ENCODE measurements at places on chromosomes 6 and 20.

GRCh38 chr6:34584694-34585093 is 28.6 kb upstream of the SPDEF start:
- no peak for DNase-seq

DNA sequence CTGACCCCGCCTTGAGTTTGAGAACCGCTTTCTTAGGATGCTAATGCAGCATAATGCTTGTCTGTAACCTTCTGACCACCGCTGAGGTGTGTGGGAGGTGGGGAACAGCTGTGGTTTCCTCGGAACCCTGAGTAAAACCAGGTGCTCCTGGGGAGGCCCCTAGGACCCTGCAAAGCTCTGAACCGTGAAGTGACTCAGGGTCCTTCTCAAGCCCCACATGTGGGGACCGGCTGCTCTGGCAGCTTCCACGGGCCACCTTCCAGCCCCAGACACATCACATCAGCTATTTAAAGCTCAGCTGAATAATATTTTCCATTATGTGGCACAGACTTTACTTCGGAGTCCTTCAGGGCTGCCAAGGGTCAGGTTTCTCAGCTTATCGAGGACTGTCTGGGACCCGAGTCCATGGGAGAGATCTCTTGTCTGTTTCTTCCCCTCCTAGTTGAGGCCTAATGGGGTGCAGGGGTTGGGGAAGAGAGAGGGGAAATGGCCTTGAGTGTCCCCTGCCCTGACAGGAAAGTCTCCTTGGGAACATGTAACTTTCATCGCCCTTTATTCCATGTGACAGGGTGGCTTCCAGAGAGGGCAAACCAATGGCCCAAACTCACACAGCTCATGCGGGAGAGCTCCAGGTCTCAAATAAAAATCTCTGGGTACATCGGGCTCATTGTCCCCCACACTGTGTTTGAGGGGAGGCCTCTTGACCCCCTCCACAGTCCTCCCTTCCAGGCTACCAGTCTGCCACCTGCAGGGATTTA is 186.1 kb upstream of the SLC24A3 start:
- DNase-seq, result no peak

DNA sequence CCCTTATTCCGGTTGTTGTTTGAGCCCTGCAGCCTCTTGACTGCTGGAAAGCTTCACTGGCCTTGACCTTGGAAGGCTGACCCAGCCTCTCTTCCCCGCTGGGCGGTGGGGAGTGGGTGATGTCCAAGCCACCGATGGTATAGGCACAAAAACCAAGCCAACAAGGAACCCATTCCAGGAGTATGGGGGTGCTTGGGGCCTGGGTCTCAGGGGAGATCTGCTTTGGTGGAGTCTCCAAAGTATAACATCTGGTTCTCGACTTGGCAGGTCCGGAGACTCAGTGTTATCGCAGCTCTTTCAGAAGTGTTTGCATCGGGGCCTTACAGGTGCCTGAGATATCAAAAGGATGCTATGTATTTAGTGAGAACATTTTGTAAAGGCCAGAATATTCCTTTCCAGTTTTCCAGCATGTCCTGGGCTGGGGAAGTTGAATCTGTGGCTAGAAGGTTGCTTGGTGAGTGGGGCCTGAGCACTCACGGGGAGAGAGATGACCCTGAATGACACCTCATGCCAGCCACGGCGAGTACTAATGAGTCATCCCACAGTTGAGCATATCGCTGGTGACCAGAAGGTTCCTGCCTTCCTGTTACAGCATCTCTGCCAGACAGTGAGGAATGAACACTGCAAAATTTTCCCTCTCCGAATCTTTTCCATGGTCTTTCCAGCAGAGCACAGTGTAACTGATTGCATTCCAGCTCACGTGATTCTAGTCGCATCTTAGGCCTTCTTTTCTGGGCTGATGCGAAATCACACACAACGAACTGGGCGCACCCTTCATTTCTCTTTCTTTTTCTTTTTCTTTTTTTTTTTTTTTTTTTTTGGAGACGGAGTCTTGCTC is 133.9 kb downstream of the ZDHHC14 start:
- no peak for DNase-seq

DNA sequence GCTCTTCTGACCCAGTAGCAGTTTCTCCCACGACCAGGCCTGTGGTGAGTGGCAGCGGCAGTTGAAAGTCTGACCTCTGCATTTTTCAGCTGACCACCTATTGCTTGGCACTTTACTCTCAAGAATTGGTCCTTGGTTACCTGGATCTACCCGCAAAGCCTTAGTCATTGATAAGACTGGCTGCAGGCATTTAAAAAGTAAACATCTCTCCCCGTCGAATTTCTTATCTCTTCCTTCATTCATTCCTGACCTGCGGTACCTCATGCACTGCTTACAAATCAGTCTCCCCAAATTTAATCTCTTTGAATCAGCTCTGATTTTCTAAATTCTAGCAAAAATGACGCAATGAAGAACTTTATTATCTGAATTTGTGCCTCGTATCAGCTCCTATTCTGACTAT is 26.1 kb upstream of the IPCEF1 start:
- no peak for DNase-seq

DNA sequence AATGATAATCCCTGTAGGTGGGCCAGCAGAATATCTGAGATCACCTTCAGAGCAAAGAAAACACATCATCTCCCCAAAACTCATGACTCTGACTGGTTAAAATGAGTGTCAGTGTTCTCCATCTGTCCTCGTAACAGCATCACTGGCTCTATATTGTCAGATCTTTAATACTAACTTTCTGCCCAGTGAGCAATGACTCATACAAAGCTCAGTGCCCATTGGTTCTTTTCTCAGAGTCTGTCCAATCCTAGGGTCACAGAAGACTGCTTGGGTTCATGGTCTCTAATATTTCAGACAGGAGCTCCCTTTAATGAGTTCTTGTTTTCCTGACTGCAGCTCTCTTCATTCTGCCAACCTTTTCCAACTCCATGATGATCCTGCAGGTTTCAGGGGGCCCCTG is 36.4 kb downstream of the HLA-DPB1 start:
- no peak for DNase-seq

- no peak for DNase-seq
These were observed 97.2 kb downstream of the PTPRT start for GRCh38 chr20:43092386-43093088.

DNA sequence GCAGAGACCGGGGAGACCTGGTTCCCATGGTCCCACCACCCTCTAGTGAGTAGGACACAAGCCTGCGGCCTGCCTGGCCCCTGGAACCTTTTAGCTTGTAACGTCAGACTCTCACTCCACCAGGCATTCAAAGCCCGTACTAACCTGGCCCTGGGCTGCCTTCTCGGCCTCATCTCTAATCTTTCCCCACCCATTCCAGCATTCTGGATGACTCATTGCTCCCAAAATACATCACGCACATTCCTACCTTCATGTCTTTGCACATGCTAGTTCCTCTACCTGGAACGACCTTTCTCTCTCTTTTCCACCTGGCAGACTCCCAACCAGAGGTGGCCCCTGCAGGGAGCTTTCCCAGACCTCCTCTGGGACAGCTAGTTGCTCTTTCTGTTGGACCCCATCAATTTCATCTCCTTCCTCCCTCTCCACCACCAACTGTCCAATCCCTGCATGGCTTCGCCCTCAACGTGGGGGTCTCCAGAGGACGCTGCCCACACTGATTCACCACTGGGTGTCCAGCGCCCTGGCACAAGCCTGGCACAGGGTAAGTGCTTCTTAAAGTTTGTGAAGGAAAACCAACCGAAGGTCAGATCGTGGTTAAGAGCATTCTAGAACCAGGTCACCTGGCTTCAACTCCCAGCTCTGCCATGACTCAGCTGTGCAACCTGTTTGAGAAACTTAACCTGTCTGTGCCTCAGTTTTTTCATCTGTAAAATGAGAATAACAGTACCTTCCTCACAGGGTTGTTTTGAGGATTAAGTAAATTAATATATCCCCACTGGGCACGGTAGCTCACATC is 35.2 kb downstream of the JPH2 start:
- no peak for DNase-seq

GRCh38 chr6:159829526-159829925 is 29.4 kb downstream of the PNLDC1 start:
- DNase-seq, result no peak

DNA sequence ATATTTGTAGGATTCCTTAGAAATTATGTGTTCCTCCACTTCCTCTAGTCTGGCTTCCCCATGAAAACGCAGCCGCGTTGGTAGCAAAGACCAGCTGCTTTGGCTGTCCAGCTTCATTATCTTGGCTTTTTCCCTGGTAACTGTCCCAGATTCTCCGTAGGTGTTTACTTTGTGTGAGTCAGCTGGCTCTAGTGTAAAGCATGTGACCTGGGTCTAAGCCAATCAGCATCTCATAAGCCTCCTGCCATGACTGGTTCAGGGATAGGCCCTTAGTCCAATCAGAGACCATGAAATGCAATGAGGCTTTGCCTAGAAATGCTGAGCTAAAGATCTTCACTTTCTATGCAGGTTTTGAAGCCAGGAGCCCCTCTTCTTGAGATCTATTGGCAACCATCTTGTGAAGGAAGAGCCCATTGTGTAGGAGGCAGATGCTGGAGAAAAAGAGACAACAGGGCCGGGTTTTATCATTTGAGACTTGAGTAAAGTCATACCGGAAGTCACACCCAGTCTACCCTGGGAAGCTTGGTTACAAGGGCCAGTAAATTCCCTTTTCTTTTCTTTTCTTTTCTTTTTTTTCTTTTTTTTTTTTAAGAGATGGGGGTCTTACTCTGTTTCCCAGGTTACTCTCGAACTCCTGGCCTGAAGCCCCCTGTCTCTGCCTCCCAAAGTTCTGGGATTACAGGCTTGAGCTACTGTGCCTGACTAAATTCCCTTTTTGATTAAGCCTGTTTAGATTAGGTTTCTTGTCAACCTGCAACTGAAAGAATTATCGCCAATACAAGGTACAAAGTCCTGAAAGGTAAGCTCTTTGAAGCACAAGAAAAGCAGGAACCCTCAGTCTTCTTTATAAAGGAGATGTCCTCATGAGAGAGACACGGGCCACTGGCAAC is 256.5 kb upstream of the RREB1 start:
- DNase-seq, result no peak

- DNase-seq, result peak; percentile 11
These were observed 10.9 kb upstream of the SLC22A7 start for GRCh38 chr6:43286980-43287716.

GRCh38 chr6:90277302-90278011 is 19.2 kb downstream of the BACH2 start:
- no peak for DNase-seq

- no peak for DNase-seq
These were observed 90.5 kb downstream of the DHX35 start for GRCh38 chr20:39052676-39053075.

DNA sequence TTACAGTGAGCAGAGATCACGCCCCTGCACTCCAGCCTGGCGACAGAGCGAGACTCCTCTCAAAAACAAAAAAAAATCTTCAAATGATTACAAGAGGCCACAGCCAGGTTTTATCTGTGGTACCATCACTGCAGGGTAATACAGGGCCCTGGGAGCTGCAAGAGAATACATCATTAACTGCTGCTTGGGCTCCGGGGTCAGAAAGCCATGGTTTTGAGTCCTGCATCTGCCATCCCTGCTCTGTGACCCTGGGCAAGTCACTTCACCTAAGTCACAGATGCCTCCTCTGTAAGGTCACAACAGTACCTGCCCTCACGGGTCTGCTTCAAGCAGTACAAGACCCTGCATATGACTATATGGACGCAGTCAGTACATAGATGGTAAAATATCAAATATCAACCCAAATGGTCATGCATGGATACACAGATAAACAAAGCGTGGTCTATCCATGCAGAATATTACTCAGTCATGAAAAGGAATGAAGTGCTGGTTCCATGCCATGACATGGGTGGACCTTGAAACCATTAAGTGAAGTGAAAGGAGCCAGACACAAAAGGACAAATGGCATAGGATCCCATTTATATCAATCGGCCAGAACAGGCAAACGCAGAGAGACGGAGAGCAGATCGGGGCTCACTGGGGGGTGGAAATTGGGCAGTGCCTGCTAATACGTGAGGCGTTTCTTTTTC is 83.6 kb downstream of the NFATC2 start:
- DNase-seq, result no peak

DNA sequence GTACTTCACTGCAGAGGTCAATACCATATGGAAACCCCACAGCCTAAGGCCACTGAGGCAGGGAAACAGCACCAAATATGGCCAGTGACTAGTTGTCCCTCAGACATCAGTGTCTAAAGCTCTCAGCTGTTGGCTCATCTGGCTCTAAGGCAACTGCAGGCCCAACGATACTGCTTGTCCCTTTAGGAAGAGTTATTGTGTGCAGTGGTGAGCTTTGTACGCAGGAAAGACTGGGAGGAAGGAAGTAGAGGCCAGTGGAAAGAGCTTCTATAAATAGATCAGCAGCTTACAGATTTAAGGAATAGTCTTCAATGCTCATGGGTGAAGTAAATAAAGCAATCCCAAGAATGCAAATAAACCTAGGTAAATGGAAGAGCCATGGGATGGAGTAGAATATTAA is 29.3 kb downstream of the DNAAF9 start:
- no peak for DNase-seq

DNA sequence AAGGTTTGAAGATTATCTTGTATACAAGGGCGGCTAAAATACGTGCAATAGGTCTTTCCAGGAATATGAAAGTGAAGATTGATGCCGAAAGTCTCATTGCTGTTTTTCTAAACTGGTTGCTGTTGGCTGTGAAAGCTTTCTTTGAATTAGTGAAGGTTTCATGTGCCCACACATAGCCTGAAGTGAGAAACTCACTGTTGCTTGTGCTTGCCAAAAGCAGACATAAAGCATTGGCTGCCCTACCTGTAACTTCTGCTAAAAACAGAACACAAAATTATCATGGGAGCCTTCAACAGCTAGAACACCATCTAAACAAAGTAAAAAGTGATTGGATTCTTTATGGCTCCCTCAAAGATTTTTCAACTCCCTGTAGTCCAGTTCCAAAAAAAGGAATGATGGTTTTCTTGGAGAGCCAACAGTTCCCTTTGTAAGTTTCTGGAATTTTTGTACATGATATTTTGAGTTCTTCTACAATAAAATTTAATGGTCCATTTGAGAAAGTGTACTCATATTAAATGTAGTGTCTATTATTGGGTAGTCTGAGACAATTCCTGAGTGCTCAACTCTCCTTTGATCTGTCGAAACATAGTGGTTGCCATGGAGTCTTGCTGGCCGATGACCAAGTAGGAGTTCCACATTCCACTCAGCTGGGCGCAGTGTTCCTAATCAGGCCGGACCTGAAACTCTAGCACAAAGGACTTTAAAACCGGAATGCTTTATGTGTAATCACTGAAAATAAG is 68.5 kb downstream of the PLEKHG1 start:
- DNase-seq, result peak; percentile 29

- DNase-seq, result no peak
These were observed 119.6 kb upstream of the DOK5 start for GRCh38 chr20:54355631-54356280.

GRCh38 chr6:146287691-146288369 is 255.8 kb upstream of the RAB32 start:
- no peak for DNase-seq

DNA sequence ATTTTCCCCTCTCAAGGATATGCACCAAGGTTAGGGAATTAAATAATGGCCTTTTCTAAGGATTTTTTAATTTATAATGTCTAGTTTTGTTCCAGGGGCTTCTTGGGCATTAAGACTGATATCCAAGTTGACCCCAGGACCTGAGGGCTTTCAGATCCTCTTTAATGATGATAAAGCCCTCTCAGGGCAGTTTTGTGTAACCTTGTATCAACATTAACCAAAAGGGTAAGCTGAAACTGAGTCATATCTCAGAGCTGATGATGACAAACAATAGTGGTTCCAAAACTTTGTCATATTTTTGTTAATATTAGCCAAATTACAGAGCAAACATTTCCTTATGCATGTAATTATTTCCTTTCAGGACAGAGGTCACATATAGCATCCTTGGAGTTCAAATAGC is 309.4 kb upstream of the MAN1A1 start:
- DNase-seq, result no peak

All from NCI-H1092 (cell line).